K562 (cell line): ENCODE measurements at places on chromosomes 6 and 20. TPM values are rescaled to one million over a fixed set of nuclear protein-coding genes. Genes with fewer than 3 reads are reported as not detected.

GRCh38 chr6:149425224-149425623 lies 25.2 kb downstream of the SUMO4 start:
- H3K36me3 ChIP-seq, result no peaks in the 10 kb centered on the region
- no peak overlapping the region for H3K4me3 ChIP-seq
- no peak overlapping the region for H3K27ac ChIP-seq
- peaks cover 49% of the 10 kb centered on the region for H3K27me3 ChIP-seq
- no peak for DNase-seq

DNA sequence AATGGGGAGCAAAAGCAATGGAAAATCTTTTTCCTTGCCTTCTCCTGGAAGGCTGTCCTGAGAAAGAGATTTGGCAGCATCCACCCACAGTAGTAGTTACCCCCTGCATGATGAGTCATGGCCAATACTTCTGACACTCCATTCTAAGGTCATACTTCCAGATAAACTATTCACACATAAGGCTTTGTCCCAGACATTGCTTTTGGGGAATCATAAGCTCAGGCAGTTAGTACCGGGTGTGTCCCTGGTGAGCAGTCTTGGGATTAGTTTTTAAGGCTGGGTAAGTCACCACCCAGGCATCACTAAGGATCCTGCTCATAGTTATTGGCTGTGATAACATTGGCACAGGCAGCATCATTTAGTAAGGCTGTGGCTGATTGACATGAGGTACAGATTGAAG lies 160.6 kb upstream of the GGTLC1 start:
- no peaks in the 10 kb centered on the region for H3K36me3 ChIP-seq
- H3K27me3 ChIP-seq, result no peaks in the 10 kb centered on the region
- no peaks in the 10 kb centered on the region for H3K4me1 ChIP-seq
- DNase-seq, result no peak

GRCh38 chr20:1415667-1416468 lies 23.0 kb upstream of the FKBP1A start:
- no peaks in the 10 kb centered on the region for H3K27me3 ChIP-seq
- H3K4me3 ChIP-seq, result no peak overlapping the region
- H3K36me3 ChIP-seq, result no peaks in the 10 kb centered on the region
- no peak overlapping the region for H3K27ac ChIP-seq

- no peak for DNase-seq
- no peak overlapping the region for H3K4me3 ChIP-seq
- H3K4me1 ChIP-seq, result peaks cover 3% of the 10 kb centered on the region; the same call in 1 of the 2 replicates
Observed at GRCh38 chr6:15479761-15480160, 183.1 kb downstream of the DTNBP1 start.

The PABPC1L gene
- 38.8 and 48.2 TPM in 2 replicates for total RNA-seq

GRCh38 chr20:24649787-24650490 lies 180.5 kb downstream of the SYNDIG1 start:
- H3K4me3 ChIP-seq, result no peak overlapping the region
- no peak for DNase-seq
- no peaks in the 10 kb centered on the region for H3K36me3 ChIP-seq
- H3K27me3 ChIP-seq, result no peaks in the 10 kb centered on the region; the same call in 1 of the 2 replicates
- no peak overlapping the region for H3K27ac ChIP-seq

The KIAA1755 gene
- total RNA-seq, result not detected in 2 replicates

The CTNNBL1 gene
- 48.6 and 55.1 TPM in 2 replicates for total RNA-seq

DNA sequence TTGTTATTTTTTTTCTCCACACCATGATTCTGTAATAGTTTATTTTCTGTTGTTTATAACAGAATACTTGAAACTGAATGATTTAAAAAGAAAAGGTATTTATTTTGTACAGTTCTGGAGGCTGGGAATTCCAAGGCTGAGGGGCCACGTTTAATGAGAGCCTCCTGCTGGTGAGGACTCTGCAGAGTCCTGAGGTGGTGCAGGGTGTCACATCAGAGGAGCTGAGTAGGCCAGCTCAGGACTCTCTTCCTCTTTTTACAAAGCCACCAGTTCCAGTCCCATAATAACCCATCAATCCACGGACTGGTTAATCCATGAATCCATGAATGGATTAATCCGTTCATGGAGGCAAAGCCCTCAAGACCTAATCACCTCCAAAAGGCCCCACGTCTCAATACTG lies 71.6 kb downstream of the TFAP2A start:
- H3K4me3 ChIP-seq, result no peak overlapping the region
- peaks cover 6% of the 10 kb centered on the region; the same call in 1 of the 2 replicates for H3K4me1 ChIP-seq
- no peaks in the 10 kb centered on the region for H3K27me3 ChIP-seq
- H3K36me3 ChIP-seq, result no peaks in the 10 kb centered on the region
- DNase-seq, result no peak
- H3K27ac ChIP-seq, result no peak overlapping the region

GRCh38 chr20:48333707-48334106 lies 494.1 kb downstream of the PREX1 start:
- H3K4me3 ChIP-seq, result no peak overlapping the region
- no peaks in the 10 kb centered on the region for H3K4me1 ChIP-seq
- peaks cover 5% of the 10 kb centered on the region; the same call in 1 of the 2 replicates for H3K27me3 ChIP-seq
- no peak for DNase-seq

DNA sequence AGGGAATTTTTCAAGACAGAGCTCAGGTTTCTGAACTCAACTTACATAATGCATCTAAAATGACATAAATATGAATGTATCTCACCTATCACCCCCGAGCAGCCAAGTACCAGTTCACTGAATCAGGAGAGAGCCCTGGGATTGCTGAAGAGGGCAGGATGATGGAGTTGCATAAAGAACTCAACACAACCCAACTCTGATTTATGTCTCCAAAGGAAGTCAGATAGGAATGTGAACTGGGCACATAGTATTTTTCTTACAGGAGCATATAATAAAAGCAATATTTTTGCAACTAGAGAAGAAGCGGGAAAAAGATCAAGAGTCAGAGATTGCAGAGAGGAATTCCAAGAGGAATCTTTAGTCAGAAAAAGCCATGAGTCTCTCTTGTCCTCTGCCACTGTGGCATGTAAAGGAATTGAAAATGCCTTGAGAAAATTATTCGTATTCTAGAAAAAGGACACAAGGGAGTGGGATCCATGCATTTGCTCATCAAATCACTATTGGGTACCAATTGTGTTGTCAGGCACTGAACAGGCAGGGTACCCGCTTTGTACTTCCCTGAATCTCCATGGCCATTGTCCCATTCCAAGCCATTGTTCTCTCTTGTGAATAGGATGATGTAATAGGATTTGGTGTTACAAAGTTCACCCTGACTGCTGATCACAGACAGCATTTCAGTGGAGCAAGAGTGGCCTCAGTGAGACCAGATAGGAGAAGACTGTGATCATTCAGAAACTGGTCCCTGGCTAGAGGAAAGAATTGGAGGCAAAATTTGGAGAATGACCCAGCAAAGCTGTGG lies 16.3 kb downstream of the RIN2 start:
- no peak overlapping the region for H3K4me3 ChIP-seq
- DNase-seq, result no peak
- H3K4me1 ChIP-seq, result no peaks in the 10 kb centered on the region
- H3K27me3 ChIP-seq, result no peaks in the 10 kb centered on the region; the same call in 2 of the 3 replicates

The RAET1L gene
- not detected in 2 replicates for total RNA-seq

DNA sequence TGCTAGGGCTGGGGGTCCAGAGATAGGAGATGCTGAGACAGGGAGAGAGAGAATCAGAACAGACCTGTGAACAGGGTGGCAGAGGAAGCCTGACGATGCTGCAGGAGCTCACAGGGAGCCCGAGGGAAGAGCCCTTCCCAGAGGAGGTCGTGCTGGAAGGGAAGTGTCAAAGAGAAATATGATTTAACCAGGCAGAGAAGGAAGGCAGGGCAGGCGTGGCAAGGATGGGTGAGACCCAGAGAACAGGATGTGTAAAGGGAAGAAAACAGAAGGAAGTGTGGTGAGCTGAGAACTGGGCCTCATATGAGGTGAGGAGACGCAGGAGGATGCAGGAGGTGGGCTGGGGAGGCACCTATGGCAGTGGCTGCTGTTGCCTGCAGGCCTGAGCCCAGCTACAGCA lies 105.6 kb downstream of the ZDHHC14 start:
- no peak overlapping the region for H3K27ac ChIP-seq
- peaks cover 24% of the 10 kb centered on the region; the same call in 2 of the 3 replicates for H3K4me1 ChIP-seq
- no peaks in the 10 kb centered on the region for H3K36me3 ChIP-seq
- no peak overlapping the region for H3K4me3 ChIP-seq

- no peak for DNase-seq
- no peak overlapping the region for H3K27ac ChIP-seq
- no peaks in the 10 kb centered on the region for H3K4me1 ChIP-seq
- H3K27me3 ChIP-seq, result peaks cover 12% of the 10 kb centered on the region; the same call in 2 of the 3 replicates
Observed at GRCh38 chr20:46914789-46915379, 20.2 kb downstream of the EYA2 start.

DNA sequence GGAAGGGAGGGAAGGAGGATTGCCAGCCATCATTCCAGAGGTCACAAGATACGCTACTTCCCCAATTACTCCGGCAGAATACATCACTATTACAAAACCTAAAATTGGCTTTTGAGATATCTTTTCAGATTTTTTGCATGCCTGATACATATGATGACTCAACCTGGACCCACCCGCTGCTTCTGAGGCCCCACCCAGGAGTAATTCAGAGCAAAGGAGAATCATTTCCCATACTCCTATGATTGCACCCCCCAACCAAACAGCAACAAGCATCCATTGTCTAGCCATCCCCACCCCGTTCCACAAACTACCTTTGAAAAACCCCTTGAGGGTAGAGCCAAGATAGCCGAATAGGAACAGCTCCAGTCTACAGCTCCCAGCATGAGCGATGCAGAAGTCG lies 163.5 kb upstream of the GJE1 start:
- no peak overlapping the region for H3K4me3 ChIP-seq
- no peaks in the 10 kb centered on the region for H3K4me1 ChIP-seq
- no peaks in the 10 kb centered on the region for H3K27me3 ChIP-seq

- H3K4me1 ChIP-seq, result peaks cover 70% of the 10 kb centered on the region
- H3K36me3 ChIP-seq, result no peaks in the 10 kb centered on the region; the same call in 2 of the 3 replicates
- peak; percentile 47 for DNase-seq
- peak overlapping the region; percentile 99 for H3K27ac ChIP-seq
Observed at GRCh38 chr20:23148731-23149570, 62.8 kb upstream of the CD93 start.

GRCh38 chr6:22078802-22079545 lies 217.9 kb downstream of the PRL start:
- H3K4me1 ChIP-seq, result no peaks in the 10 kb centered on the region
- no peaks in the 10 kb centered on the region for H3K36me3 ChIP-seq

The PTCRA gene
- not detected in 2 replicates for total RNA-seq

- no peaks in the 10 kb centered on the region for H3K36me3 ChIP-seq
- no peak overlapping the region for H3K27ac ChIP-seq
- no peak overlapping the region for H3K4me3 ChIP-seq
- no peaks in the 10 kb centered on the region for H3K4me1 ChIP-seq
- DNase-seq, result no peak
Observed at GRCh38 chr6:80679992-80680391, 573.5 kb downstream of the BCKDHB start.

DNA sequence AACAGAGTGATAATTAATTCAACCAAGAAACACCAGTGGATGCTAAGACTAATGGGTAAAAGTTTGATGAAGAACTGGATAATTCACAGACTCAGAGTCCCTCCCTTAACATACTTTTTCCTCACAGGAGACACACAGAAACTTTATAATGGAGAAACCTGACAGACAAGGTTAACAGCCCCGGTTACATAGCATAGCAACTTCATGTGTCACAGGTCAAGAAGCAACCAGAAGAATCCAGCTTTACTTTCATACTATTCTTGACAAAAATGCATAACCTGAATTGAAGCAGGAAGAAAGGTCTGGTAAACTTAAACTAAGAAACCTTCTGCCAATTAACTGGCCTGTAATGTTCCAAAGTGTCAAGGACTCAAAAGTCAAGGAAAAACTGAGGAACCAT lies 375.9 kb downstream of the RNF144B start:
- H3K4me1 ChIP-seq, result no peaks in the 10 kb centered on the region
- H3K36me3 ChIP-seq, result no peaks in the 10 kb centered on the region
- no peaks in the 10 kb centered on the region for H3K27me3 ChIP-seq
- H3K4me3 ChIP-seq, result no peak overlapping the region

DNA sequence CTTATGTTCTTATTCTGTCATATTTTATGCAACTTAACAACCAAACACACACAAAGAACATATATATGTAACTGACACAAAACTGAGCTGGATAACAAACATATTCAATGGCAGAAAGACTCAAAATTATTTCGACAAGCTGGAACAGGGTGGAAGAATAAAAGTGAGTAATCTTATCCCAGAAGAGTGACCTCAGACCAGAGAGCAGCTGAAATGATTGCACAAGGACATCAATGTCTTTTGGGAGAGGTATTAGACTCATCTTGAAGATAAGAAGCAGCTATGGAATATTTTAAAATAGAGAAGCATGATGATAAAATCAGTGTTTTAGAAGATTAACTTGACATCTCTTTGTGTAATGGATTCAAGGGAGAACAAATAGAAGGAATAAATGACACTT lies 191.6 kb upstream of the PRDM1 start:
- no peaks in the 10 kb centered on the region for H3K27me3 ChIP-seq
- DNase-seq, result no peak
- H3K4me1 ChIP-seq, result peaks cover 4% of the 10 kb centered on the region
- no peak overlapping the region for H3K4me3 ChIP-seq
- H3K27ac ChIP-seq, result no peak overlapping the region

DNA sequence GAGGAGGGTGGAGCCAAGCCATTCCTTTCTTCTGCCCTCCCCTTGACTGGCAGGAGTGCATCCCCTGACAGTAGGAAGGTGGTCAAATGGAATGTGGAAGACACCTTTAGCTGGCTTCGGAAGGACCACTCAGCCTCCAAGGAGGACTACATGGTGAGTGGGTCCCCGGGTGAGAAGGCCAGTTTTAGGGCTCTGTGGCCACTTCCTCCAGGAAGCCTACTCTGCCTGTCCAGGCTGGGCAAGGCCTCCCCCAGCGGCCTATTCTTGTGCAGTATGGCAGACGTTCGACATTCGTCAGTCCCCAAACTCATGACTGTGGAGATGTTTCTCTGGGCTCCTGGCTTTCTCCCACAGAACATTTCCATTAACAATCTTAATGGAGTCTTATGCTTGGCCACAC lies 9.1 kb downstream of the PCIF1 start:
- no peak for DNase-seq
- no peaks in the 10 kb centered on the region for H3K27me3 ChIP-seq
- peaks cover 20% of the 10 kb centered on the region for H3K4me1 ChIP-seq
- H3K36me3 ChIP-seq, result peaks cover 91% of the 10 kb centered on the region

- H3K4me3 ChIP-seq, result no peak overlapping the region
- no peaks in the 10 kb centered on the region for H3K4me1 ChIP-seq
- no peaks in the 10 kb centered on the region for H3K36me3 ChIP-seq
- DNase-seq, result no peak
Observed at GRCh38 chr20:52964131-52964530, 8.0 kb upstream of the TSHZ2 start.

DNA sequence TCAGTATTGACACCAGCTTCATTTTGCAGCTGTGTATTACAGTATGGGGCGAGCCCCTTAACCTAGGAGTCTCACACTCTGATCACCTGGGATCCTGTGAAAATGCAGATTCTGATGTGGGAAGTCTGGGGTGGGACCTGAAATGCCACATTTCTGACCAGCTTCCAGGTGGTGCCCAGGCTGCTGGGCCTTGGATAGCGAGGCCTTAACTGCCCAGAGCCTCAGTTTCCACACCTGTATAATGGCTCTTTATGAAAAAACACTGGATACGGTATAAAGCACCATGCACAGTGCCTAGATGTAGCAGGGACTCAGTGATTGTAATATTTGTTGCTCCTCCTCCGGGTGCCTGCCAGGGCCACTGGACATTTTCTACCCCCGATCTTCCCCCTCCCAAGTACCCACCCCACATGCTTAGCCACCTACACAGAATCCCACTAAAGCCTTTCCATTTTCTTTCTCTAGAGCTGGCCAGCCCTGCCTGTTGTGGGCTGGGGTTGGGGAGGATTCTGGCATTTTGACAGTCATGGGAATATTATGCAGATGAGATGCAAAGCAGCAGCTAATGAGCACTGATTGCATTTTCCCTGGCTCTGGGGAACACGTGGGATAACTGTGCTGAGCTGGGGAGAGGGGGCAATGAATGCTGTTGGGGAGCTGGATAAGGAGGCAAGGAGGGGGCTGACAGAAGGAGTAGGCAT lies 44.8 kb downstream of the SPDEF start:
- H3K4me3 ChIP-seq, result no peak overlapping the region
- no peaks in the 10 kb centered on the region for H3K36me3 ChIP-seq

The BTBD9 gene
- 0.83 and 1.5 TPM in 2 replicates for total RNA-seq

The FNDC11 gene
- total RNA-seq, result 0.74 and 0.89 TPM in 2 replicates

The LGSN gene
- total RNA-seq, result not detected in 2 replicates

The GSTA3 gene
- total RNA-seq, result not detected in 2 replicates
